T47D (cell line): ENCODE measurements at places on chromosomes 5 and 9.

GRCh38 chr5:44632344-44632743 is 176.4 kb upstream of the MRPS30 start:
- DNase-seq: no peak

DNA sequence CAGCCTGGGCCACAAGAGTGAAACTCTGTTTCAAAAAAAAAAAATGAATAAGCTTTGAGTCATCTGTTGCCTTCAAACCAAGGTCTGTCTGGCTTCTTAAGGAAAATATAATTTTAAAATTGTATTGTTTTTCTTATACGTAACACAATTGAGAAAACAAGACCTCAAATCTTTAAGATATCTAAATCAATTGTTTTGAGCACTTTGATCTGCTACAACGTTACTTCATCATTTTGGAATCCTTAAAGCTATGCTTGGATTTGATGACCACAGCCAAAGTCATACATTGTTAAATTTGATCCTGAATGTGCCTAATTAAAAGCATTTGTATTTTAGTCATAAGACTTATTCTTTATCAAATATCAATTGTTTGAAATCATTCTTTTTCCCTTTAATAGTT is 37.7 kb upstream of the VCAN start:
- DNase-seq: no peak

DNA sequence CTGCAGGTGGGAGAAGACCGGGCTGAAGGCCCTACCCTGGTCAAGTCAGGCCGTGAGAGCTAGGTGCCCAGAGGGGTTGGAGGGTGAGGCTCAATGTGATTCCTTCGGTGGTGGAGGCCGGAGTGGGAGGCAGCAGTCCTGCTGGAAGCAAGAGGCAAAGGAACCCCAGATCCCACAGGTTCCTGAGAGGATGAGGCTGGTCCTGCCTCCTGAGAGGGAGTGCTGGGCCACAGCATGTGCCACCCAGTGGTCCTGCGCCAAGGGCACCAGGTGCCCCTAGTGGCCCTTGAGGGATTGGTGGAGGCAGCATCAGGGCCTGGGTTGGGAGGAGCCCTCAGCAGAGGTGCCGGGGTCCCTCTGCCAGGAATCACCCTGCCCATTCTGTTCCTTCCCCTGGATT is 59.1 kb downstream of the BARX1 start:
- no peak for DNase-seq

DNA sequence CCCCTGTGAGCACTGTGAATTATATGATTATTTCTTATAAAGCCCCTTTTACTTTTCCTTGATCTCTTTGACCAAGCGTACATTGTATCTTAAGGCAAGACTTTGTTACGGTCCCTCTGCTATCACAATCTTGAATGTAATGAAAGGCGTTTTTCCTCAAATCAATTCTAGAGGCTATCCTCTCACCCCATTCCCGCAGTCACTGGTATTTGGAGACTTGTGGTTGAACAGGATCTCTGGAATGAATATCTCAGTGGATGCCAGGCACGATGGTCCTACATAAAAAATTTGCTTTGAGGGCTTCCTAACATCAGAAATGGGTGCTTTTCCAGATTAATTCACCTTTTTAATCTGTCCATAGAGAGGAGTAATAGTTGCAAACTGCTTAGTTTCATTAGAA is 151.4 kb upstream of the PAPPA start:
- DNase-seq: peak; percentile 16

- DNase-seq: no peak
Measured at GRCh38 chr9:81669041-81669651, 20.2 kb downstream of the TLE1 start.

- no peak for DNase-seq
Measured at GRCh38 chr5:109145139-109145538, 264.6 kb downstream of the PJA2 start.

- DNase-seq: no peak
Measured at GRCh38 chr5:7272408-7272965, 123.5 kb upstream of the ADCY2 start.

DNA sequence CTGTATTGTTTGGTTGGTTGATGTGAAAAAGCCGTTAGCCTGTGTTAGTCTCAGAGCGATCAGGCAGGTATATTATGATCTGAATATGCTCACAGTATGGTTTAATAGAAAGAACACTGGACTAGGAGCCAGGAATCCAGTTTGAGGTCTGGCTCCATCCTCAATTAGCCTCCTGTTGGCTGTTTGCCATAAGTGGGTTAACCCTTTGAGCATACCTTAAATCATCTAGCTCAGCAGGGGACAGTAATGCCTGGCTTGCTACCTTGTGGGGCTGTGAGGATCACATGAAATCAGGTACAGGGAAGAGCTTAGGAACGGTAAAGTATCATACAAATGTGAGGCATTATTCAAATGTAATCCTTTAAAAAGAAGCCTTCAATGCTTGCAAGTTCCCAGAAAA is 104.7 kb downstream of the CMYA5 start:
- DNase-seq: no peak

GRCh38 chr5:83553000-83553486 is 81.5 kb downstream of the VCAN start:
- DNase-seq: no peak

DNA sequence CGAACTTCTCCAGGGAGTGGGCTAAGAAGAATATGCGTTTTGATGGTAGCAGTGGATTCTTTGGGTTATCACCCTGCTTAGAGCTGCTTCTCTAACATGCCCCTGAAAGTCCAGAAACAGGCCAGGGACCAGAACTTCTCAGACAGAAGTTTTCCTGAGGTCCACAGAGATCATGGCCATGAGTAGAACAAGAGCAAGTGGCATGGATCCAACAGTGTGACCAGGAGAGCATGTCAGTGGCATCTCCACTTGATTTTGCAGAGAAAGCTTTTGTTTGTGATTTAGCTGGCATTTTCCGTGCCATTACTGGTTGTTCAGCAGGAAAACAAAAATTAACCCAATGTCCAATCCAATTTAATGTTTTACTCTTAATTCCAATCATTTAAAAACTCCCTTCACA is 298.5 kb upstream of the CD180 start:
- DNase-seq: no peak

GRCh38 chr9:129102791-129103594 is 7.6 kb downstream of the CRAT start:
- peak; percentile 92 for DNase-seq

DNA sequence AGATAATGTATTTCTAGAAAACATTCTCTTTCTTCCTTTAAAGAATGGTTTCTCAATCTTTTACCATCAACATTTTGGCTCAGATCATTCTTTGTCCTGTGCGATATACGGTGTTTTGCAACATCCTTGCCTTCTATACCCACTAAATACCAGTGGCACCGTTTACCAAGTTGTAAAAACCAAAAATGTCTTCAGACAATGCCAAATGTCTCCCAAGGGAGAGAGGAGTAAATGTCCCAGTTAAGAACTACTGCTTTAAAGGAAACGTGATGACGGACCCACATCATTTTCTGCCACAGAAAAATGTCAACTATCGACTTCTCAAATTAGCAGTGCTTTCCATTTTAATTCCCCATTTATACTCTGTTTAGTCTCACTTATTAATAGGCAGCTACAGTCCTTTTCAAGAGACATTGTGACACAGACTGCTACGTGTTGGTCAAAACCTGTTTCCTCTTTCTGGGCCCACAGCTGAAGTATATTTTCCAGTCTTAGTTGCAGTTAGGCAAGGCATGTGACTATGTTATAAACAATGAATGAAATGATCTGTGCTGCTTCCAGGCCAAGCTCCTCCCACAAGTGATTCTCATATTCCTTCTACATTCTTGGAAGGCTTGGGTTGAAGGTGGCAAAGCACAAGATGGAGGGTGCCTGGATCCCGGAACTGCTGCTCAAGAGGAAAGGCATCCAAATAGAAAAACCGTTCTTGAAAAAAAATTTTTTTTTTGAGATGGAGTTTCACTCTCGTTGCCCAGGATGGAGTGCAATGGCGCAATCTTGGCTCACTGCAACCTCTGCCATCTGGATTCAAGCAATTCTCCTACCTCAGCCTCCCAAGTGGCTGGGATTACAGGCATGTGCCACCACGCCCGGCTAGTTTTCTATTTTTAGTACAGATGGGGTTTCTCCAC is 8.8 kb downstream of the PRXL2C start:
- DNase-seq: no peak

DNA sequence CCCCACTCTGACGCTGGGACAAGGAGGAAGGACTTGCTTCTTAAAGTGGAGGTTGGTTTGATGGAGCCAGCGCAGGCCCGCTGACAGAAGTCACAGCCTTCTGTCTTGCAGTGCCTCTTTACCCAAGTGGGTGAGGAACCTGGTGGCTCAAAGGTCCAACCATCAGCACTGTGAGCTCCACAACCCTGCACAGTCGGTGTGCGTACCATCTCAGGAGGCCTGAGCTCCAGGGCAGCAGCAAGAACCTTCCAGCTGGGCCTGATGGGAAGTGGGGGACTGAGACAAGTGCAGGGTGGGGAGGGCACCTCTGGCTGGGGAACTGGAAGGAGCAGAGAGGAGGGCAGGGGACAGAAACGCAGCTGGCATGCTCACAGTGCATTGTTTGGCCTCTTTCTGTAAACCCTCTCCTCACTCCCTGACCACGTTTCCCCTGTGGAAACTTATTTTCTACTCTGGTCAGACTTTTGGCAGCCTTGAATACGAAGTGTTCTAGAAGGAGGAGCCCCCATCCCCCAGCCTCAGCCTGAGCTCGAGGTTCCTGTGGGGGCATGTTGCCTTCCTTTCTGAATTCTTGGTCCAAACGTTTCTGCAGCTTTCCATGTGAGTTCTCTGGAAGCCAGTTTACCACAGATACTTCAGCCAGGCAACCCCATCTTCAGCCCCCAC is 178.5 kb upstream of the PITX1 start:
- no peak for DNase-seq

- DNase-seq: peak; percentile 94
Measured at GRCh38 chr9:83432104-83432627, 106.0 kb downstream of the FRMD3 start.

DNA sequence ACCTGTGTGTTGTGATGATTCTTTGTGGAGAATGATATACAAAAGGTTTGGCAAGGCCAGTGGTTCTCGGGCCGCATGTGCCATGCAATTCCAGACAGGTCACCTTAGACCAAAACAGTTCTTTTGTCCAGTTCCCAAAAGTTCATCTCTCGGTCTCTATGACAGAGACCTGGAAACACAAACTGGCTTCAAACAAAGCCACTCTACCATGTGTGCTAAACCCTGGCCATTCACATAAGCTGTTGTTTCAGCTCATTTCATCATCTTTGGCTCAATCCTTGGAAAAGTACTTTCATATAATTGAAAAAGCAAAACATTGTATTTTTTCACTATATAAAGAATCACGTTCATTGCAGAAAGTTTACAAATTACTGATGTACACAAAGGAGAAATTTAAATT is 210.5 kb upstream of the SEMA6A start:
- DNase-seq: no peak

- DNase-seq: no peak
Measured at GRCh38 chr5:178449163-178450070, 140.8 kb downstream of the COL23A1 start.

DNA sequence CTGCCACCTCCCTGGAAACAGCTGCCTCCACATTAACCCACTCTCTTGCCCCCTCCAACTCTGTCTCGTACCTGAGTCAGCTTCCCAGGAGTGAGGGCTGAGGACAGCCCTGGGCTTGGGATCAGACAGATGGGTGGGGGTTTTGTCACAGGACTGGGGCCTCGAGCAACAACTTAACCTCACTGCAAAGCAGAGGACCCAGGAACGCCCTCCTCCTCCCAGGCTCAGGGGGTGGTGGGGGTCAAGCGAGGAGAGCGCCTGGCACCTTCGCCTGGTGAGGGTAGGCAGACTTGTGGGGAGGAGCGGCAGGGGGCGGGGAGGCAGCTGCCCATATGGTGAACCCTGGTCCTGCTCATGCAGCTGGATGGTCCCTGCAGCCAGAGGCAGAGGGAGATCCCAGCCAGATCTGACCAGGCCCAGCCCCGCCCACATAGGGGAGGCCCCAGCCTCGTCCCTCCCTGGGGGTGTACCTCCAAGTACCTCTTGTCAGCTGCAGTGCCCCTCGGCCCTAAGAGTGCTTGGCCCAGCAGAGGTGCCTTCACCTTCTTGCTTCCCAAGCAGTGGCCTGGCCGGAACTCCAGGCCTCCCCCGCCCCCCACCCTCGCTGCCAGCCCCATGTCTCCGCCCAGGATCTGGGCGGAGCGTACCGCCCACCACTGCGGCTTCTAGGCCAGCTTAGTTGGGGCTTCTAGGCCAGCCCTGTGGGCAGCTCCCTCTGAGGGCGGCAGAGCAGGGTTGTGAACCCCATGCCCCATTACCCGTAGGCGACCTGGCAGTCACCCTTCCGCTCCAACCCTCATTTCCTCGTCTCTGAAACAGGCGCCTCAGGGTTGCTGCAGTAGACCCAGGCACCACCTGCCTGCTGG is at the start of gene SARDH:
SARDH (minus strand) TSS at position 579 of the 866 bp plus-strand sequence. CDS start 4,179 bp downstream, outside the sequence.
- peak; percentile 67 for DNase-seq

DNA sequence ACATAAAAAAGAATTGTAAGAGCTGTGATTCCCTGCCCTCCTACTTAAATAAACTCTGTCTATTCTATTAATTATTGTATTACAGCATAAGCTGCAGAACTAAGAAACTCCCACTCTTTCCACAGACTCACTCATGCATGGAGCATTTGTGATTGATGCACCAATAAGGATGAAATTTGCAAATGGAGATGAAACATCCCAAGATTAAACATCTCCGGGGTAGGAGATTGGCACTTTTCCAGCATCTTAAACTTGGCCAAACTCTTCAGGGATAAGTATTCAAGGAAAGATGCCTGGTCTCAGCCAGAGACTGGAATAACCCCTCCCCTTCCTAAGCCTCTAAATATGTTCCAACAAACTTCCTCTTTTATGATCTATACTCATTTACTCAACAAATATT is 472.0 kb downstream of the ACTL7B start:
- no peak for DNase-seq

DNA sequence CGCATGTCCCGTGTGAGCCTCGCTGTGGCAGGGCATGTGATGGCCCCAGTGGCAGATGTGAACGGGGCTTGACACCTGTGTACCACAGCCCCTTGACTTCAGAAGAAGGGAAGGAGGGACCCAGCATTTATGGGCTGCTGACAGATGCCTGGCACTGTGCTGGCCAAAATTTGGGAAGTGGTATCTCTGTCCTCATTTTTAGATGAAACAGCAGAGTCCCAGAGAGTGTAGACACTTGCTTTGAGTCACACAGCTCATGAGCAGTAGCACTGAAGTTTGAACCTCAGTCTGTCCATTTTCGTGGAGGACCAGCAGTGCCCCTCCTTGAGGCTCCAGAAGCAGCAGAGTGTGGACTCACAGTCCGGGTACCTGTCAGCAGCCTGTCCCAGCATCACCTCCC is 16.5 kb downstream of the NEK6 start:
- no peak for DNase-seq

- no peak for DNase-seq
Measured at GRCh38 chr9:108153416-108153815, 663.8 kb upstream of the KLF4 start.

GRCh38 chr9:23822261-23823169 is 3.5 kb downstream of the ELAVL2 start:
- DNase-seq: no peak
